Neural crest cell (in vitro differentiated cells): ENCODE measurements at places on chromosomes 6 and 20. TPM values are rescaled to one million over a fixed set of nuclear protein-coding genes. Genes with fewer than 3 reads are reported as not detected.

PHACTR2 gene
- total RNA-seq: 15.1 and 17.9 TPM in 2 replicates

FERMT1 gene
- 0.23 TPM in 1 of 2 replicates, not detected in the other for total RNA-seq

GRCh38 chr6:23170049-23170448, 600.7 kb downstream of the HDGFL1 start:
- no peaks in the 10 kb centered on the region for H3K27me3 ChIP-seq
- H3K4me3 ChIP-seq: no peak overlapping the region
- no peak overlapping the region for H3K27ac ChIP-seq
- H3K36me3 ChIP-seq: peaks cover 17% of the 10 kb centered on the region

- peaks cover 5% of the 10 kb centered on the region for H3K27me3 ChIP-seq
- H3K4me1 ChIP-seq: peaks cover 4% of the 10 kb centered on the region
- DNase-seq: no peak
Measured at GRCh38 chr6:72416744-72417465, 205.0 kb upstream of the KCNQ5 start.

DNA sequence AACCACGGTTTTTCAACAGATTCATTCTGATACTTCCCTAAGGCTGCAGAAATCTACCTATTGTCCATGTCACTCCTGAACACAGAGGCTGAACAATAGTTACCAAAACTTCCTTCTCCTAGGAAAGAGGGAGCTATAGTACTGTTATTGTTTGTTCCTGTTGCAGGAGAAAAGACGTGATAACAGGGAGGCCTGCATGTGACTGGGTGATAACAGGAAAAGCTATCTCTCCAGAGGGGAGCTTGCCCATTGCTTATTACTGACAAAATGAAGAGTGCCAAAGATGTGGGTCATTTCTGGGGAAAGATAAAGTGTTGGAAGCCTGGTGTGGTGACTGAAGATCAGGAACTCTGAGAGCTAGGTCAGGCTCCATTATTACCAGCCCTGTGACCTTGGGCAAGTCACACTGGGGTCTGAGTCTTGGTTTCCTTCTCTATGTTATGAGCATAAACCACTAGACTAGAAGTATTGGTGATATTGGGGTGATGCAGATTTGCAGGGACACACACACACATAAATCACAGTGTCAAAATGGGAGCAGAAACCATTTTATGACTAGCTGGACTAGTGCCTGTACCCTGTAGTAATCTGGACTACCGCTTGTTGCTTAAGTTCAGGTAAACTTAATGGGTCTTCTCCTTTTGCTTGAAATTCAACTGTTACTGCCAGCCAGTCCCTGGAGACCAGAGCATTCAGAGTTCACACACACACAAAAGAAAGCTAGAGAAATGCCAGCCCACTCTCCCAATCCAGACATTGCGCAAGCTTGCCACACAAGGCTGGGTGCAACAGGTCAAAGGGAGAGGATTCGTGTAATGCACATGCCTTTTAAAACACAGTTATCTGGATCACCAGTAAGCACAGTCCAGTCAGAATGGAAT, 136.0 kb upstream of the CNR1 start:
- H3K4me1 ChIP-seq: peaks cover 19% of the 10 kb centered on the region
- no peak overlapping the region for H3K4me3 ChIP-seq
- no peak overlapping the region for H3K27ac ChIP-seq
- H3K36me3 ChIP-seq: no peaks in the 10 kb centered on the region
- DNase-seq: no peak
